ENCODE measurements at places on chromosomes 16 and 17.
A peak's percentile ranks its signal among the peaks of the same experiment; 100 is the strongest.

DNA sequence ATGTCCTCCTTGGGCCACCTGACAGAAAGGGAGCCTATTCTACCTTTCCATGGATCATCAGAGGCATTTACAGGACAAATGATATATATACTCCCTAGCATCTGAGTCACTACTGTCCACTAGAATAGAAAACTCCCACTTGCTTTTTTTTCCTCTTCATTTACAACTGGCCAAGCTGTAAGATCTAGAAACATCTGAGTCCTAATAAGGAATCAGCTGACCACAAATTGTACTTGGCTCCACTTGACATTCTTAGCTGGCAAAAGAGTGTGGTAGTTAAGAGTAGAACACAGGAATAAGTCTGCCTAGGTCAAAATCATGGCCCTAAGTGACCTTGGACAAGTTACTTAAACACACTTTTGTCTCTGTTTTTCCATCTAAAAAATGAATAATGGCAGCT, 5.2 kb downstream of the RUSF1 start:
- no peak for DNase-seq

DNA sequence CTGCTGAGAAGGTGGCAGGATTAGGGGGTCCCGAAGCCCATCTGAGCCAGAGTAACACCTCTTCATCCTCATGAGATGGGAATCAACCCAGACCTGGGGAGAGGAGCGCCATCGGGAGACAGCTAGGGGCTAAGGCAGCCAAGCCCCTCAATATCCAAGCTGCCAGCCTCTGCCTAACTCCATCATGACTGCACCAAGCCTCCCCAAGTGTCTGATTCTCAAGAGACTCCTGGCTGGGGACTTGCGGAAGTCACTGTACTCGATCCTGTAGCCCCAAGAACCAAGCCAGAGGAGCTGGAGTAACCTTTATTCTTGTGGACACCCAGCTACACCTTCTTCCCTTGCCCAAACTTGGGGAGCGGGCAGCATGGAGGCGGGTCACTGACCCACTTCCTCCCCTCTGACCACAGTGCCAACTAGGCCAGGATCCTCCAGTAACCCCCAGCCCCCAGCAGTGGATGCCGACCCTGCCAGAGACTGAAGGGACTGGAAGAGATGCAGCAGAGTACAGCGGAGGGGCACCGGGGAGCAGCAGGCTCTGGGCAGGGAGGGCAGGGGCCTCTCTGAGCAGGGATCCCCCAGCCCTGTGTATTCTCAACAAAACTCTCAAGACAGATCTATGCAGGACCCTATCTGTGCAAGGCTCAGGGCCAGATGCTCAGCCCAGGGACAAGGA, 13.3 kb downstream of the HDAC5 start:
- DNase-seq, result no peak

DNA sequence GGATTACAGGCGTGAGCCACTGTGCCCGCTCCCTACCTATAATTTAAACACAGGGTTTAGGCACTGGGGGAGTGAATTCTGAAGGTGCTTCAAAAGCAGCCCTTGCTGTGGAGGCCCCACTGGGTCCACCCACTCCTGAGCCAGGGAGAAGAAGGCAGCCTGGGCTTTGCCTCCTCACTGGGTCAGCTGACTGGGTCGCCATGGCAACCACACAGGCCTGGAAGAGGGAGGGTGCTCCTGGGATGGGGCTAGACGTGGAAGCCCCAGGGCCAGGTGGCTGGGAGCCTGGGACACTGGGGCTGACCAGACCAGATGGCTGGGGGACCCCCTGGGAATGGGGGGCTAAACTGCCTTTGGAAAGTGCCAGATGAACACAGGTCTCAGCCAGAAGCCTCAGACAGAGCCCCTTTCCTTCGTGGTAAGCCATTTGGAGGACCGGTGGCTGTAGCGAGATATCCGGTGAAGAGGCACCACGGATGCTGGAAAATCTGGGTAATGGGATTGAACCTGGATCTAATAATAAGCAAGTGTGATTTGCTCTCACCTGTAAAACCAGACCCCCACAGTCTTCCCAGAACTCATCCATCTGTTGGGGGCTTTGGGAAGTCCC, 32.9 kb downstream of the TRARG1 start:
- peak; percentile 33 for DNase-seq

- DNase-seq, result no peak
Observed at GRCh38 chr16:84119368-84119767, 2.6 kb upstream of the MBTPS1 start.

GRCh38 chr17:74860872-74861661, 1.4 kb upstream of the GRIN2C start:
- no peak for DNase-seq

- no peak for DNase-seq
Observed at GRCh38 chr16:28526201-28527099, 12.3 kb downstream of the NUPR1 start.

Measured in left lung (tissue), 14 donors.